ENCODE measurements at places on chromosomes 4 and X. TPM values are rescaled to one million over a fixed set of nuclear protein-coding genes. Genes with fewer than 3 reads are reported as not detected.

DNA sequence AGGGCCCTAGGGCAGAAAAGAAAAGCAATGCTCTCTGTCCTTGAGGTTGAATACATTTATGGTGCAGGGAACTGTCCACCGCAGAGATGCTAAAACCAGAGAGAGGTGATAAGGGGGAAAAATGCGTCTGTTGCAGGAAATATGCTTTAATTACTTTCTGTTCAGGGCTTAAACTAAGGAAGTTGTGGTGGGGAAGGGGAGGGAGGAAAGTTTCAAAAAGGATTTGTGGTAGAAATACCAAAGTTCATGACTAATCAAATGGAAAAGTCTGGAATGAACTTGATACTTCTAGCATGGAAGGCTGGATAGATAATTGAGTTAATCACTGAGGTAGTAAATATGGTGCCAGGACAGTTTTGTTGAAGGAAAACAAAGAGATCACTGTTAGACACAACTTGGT is 99.0 kb downstream of the ASB9 start:
- no peaks in the 10 kb centered on the region for H3K36me3 ChIP-seq
- H3K27me3 ChIP-seq: no peaks in the 10 kb centered on the region
- H3K4me1 ChIP-seq: no peaks in the 10 kb centered on the region
- H3K27ac ChIP-seq: no peak overlapping the region
- H3K4me3 ChIP-seq: no peak overlapping the region
- DNase-seq: no peak

DNA sequence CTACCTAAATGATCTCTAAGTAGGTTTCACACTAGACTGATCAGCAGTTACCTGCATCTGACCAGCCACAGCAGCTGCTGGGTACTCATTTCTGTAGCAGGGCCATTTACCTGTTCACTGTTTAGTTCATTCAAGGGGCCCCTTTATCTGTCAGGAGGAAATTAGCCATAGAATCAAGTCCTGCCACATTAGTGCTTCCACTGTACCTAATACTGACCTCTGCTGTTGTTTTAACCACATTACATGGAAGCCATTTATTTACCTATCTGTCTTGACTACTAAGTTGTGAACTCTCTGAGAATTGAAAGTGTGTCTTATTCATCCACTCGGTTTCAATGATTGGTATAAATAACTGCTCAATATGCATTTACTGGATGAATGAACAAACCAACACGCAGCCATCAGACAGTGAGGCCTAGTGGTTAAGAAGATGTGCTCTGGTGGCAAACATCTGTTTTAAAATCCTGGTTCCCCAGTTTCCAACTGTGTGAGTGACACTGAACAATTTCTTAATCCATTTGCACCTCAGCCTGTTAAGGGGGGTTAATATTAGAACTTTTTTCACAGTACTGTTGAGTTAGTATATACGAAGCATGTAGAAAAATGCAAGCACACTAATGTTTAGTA is 30.0 kb upstream of the ANXA5 start:
- H3K4me1 ChIP-seq: peaks cover 11% of the 10 kb centered on the region
- H3K27ac ChIP-seq: no peak overlapping the region
- H3K27me3 ChIP-seq: no peaks in the 10 kb centered on the region
- H3K4me3 ChIP-seq: no peak overlapping the region
- H3K36me3 ChIP-seq: no peaks in the 10 kb centered on the region

DNA sequence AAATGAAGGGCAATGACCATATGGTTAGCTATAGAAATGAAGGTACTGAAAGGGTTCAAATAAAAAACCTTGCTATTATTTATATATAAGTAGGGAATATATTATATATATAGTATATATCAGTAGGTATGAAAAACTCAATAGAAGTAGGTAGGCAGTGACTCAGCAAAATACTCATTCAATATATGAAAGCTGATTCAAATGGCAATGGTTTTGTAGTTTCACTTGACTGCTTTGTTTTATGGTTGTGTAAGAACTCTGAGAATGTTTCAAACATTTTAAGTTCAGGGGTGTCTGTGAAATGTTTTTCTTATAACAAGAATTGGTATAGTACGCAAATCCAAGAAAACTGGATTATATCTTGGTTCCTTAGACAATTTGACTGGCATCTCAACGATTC is 4.1 kb downstream of the ZNF280C start:
- H3K27ac ChIP-seq: peak overlapping the region; percentile 18
- H3K36me3 ChIP-seq: no peaks in the 10 kb centered on the region
- no peak overlapping the region for H3K4me3 ChIP-seq
- no peak for DNase-seq

ZNF732 gene
- not detected for total RNA-seq

PTCHD1 gene
- total RNA-seq: not detected

DNA sequence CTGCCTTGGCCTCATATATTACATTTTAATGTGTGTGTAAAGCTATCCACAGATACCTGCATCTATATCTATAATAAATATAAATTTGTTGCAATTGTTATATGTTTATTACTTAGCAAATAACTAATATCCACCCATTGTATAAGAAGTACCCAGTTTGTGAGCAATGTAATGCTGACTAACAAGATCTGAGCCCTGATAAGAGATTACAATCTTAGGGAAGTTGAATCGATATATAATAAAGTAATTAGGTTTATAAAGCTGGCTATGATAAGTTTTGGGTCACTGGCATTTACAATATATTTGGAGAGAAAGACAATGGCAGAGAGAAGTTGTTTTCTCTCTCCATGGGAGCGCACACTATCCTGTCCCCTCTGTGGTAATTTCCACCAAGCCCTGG is 280.6 kb downstream of the NR3C2 start:
- H3K4me1 ChIP-seq: no peaks in the 10 kb centered on the region
- H3K36me3 ChIP-seq: no peaks in the 10 kb centered on the region
- DNase-seq: no peak
- no peak overlapping the region for H3K4me3 ChIP-seq
- H3K27me3 ChIP-seq: no peaks in the 10 kb centered on the region

NAP1L3 gene
- not detected for total RNA-seq

FOXR2 gene
- total RNA-seq: not detected

C1QTNF7 gene
- not detected for total RNA-seq

GRCh38 chr4:22686141-22686540 is 6.6 kb upstream of the GBA3 start:
- no peak overlapping the region for H3K27ac ChIP-seq
- H3K36me3 ChIP-seq: no peaks in the 10 kb centered on the region
- no peaks in the 10 kb centered on the region for H3K27me3 ChIP-seq
- H3K4me3 ChIP-seq: no peak overlapping the region
- H3K4me1 ChIP-seq: no peaks in the 10 kb centered on the region

GRCh38 chr4:8274765-8275547 is 5.4 kb downstream of the HTRA3 start:
- H3K36me3 ChIP-seq: no peaks in the 10 kb centered on the region
- no peak overlapping the region for H3K27ac ChIP-seq
- no peak overlapping the region for H3K4me3 ChIP-seq
- H3K27me3 ChIP-seq: peaks cover 7% of the 10 kb centered on the region

DNA sequence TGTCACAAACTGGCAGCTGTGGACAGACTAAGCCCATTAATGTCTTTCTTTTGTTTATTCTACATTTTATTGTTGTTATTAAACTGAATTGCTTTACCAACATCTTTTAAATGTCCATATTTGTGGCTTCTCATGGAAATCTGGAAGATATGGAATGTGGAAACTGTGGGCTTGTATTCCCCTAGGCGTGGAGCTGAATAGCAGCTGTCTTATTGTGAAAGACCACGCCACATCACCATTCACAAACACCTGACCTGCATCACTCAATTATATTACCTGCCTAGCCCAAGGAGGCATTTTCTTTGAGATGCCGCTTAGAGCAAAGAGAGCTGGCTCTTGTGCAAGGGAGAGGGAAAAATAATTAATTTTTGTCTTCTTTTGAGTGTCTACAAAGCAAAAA is 96.9 kb upstream of the GPRIN3 start:
- H3K27ac ChIP-seq: no peak overlapping the region
- no peaks in the 10 kb centered on the region for H3K4me1 ChIP-seq
- no peak for DNase-seq
- no peaks in the 10 kb centered on the region for H3K36me3 ChIP-seq

ZNF711 gene
- total RNA-seq: 2.0 TPM

All from GM12878 (cell line).